HS-5 (cell line): ENCODE measurements at places on chromosomes 6 and 20.

DNA sequence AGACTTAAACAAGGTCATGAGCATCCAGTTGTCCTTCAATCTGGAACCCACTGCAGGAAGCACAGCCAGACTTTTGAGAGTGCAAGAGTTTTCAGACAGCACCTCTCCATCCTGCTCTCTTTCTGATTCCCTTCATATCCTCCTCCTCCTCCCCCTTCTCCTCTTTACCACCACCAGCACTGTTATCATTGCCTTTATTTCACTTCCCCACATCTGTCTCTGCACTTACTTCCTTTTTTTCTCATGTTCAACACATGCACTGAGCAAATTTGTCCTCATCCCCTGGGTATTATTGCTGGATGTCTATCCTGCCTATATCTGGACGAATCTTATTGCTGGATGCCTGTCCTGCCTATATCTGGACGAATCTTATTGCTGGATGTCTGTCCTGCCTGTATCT lies 554.8 kb downstream of the DHX35 start:
- DNase-seq, result no peak

DNA sequence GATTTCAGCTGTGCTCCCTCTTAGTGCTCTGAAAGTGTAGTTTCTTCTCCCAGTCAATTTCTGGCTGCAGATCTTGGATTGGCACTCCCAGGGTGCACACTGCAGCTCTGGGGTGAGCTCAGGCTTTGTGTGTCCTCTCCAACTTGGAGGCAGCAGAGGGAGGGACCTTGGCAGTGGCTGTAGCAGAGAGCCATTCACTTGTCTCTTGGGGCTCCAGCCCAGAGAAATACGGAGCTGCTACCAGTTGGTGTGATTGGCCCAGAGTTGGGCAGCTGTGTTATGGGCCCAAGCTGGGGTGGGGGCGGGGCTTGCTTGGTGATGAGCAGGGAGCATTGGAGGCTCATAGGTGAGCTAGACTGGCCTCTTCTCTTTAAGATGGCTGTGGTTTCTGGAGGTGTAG lies 65.9 kb downstream of the KLHL32 start:
- no peak for DNase-seq

DNA sequence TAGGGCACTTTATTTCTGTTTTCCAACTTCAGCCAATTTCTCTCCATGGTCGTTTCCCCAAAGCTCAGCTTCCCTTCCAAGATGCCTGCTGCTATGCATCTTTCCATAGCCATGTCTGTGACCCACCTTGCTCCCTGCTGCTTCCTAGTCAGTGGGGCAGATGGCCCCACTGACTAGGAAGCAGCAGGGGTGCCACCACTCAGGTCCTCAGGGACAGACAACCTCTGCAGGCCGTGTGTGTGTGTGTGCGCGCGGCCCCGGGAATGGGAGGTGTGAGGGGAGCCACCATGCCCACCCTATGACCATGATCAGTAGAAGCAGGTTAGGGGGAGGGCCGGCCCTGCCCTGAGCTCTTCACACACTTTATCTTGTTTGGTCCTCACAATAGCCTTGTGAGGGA lies 2.7 kb upstream of the IP6K3 start:
- DNase-seq, result no peak

GRCh38 chr20:60238992-60239660 lies 280.9 kb downstream of the CDH26 start:
- DNase-seq, result no peak

DNA sequence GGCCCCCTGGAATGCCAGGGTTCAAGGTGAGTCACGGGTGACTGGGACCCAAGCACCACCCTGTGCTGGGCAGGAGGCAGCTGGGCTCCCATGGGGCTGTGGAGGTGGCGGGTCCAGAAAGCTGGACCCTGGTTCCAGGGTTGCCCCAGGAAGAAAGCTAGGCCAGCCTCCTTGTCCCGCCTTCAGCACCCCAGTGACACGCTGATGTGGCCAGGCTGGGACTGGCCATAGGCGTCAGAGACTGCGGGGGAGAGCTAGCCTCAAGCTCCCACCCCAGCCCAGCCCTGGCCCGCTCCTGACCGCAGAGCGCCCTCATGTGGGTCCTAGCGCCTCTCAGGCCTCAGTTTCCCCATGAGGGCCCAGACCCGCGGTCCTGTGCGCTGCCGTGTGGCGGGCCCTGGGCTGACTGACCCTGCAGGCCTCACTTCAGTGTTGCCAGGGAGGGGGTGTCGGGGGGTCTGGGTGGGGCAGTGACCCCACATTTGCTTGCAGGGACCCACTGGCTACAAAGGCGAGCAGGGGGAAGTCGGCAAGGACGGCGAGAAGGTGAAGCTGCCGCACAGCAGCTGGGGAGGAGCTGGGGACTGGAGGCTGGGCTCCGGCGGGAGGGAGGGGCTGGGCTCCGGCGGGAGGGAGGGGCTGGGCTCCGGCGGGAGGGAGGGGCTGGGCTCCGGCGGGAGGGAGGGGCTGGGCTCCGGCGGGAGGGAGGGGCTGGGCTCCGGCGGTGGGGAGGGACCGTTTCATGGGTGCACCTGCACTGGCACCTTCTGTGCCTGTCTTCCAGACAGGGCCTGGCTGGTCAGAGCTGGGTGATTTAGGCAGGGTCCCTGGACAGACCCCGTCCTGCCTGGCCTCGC lies 7.9 kb downstream of the COL9A3 start:
- DNase-seq, result no peak

DNA sequence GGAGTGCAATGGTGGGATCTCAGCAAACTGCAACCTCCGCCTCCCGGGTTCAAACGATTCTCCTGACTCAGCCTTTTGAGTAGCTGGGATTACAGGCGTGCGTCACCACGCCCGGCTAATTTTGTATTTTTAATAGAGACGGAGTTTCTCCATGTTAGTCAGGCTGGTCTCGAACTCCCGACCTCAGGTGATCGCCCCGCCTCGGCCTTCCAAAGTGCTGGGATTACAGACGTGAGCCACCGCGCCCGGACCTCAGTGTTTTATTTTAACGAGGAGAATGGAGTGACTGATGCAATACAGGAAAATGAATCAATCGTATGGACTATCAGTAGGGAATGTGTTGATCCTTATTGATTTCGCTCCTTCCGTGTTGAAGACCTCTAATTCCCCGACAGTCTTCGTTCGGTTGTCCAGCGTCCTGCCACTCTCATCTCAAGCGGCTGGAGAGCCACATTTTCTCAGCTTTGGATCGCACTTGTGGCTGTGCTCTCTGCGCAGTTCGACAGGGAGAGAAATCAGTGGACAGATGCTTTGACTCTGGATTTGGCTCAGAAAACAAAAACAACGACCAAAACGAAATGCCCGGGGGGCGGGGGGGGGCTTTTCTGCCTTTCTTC lies 166.2 kb downstream of the TRIM27 start:
- DNase-seq, result no peak

DNA sequence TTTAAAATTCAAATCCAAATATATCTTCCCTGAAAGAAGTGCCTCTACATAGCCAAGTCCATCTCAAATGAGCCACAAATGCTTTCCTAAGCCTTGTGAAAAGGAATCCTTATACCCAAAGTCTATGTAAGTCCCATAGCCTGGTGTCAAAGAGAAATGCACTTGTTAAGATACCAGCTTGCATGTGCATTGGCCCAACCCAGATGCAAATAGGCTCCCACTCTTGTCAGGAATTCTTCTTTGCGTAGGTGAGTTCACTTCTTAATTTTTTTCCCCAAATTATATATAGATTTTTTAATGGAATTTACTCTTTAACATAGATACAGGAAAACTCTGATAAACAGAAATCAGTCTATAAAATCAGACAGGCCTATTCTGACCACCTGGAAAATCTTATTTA lies 105.6 kb downstream of the RALGAPA2 start:
- DNase-seq, result no peak

DNA sequence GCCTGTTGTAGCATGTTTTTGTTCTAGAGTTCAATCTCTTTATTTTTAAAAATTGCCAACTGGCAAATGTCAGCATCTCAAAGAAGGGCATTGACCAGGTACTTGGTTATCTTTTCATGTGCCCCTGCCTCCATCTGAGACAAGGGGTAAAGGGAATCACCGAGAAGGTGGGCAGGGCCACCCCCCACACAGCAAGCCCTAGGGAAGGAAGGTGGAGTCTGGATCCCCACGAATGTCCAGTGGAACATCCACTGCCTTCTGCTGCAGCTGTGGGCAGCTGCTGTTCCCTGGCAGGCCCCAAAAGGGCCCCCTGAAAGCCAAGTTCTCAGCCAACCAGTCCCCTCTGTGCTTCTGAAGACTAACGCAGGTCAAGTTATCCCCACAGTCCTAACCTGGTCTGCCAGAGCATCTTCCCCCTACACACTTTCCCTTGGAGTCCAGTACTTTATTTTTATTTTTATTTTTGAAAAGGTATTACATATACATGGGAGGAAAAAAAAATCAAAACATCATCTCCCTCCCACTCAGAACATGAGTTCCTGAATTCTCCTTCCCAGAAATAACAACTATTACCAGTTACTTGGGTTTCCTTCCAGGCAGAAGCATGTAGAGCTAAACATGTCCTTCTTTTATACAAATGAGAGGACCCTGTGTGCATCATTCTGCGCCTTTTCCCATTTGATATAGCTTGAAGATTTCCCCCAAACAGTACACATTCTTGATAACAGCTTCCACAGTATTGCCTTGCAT lies 253.7 kb downstream of the MAFB start:
- DNase-seq, result no peak

DNA sequence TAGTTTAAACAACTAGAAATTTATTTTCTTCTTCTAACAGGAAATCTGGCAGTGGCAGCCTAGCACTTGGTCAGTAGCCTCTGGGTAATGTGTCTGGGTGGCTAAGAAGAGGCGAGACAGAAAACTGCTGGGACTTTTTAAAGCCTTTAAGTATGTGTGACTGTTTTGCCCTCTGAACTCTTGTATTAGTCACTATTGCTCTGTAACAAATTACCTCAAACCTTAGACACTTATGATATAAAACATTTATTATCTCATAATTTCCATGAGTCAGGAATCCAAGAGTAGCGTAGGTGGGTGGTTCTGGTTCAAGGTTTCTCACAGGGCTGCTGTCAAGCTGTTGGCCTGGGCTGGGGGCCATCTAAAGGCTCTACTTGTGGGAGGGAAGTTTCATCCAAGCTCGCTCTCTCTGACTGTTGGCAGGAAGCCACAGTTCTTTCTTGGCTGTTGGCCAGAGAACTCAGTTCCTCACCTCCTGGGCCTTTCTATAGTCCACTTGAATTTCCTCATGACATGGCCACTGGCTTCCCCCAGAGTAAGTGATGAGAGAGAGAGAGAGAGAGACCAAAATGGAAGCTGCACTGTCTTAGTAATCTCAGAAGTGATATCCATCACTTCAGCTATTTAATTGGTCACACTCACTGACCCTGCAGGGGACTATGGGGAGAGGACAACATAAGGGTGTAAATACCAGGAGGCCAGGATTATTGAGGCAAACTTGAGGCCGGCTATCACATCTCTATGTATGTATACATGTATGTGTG lies 17.4 kb upstream of the TBC1D22B start:
- DNase-seq, result peak; percentile 86

DNA sequence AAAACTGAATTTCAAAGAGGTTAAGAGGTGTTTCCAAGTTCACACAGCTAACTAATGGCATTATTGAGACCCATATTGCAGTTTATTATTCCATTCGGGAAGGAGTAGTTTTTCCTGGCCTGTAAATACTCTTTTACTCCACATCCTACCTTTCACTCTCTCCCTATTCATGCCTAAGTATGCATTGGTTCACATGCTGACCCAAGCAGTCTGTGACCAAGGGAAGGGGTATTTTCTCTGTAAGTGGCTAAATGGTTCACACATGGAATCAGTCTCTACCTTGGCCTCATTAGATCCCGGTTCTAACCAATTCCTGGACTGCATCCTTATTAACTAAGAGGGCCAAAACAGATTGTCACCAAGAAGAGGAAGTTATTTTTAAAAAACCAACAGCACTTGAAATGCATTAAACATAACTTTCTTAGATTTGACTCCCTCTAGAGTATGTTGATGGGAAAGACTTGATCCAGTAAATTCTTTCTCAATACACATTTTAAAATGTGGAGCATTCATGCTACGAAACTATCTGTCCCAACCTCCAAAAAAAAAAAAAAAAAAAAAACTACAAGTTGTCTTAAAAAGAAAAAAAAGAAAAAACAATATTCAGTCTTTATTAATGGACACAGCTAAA lies 17.8 kb upstream of the RSPO3 start:
- DNase-seq, result no peak

DNA sequence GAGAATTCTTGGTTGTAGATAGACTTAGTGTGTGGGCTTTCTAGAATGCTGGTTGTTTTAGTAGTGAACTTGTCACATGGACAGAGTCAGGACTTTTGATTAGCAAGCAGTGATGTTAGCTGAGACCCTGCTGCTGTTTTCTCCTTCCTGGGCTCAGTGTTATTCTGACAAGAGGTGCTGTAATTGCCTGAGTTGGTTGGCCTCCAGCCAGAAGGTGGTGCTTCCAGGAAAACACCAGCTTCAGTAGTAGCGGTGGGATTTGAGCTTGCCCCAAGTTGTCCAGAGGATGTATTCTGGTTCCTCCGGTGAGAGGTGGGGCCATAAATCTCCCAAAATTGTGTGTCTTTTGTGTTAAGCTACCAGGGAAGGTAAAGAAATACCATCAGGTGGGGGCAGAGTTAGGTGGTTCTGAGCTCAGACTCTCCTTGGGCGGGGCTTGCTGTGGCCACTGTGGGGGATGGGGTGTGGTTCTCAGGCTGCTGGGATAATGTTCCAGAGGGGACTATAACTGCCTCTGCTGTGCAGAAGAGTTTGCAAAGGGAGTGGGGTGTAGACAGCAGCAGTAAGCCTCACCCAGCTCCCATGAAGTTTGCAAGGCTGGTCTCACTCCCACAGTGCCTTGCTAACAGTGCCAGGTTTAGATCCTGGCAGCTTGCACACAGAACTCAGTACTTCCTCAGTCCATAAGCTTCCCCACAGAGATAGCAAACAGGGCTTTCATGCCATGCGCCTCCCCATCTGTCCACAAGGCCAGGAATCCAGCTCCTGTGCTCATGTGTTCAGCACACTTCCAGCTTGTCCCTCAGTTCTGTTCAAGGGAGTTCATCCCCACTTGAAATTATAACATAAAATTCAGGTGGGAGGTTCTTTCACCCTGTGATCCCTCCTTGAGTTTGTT lies 278.4 kb upstream of the PTCHD4 start:
- DNase-seq, result no peak

DNA sequence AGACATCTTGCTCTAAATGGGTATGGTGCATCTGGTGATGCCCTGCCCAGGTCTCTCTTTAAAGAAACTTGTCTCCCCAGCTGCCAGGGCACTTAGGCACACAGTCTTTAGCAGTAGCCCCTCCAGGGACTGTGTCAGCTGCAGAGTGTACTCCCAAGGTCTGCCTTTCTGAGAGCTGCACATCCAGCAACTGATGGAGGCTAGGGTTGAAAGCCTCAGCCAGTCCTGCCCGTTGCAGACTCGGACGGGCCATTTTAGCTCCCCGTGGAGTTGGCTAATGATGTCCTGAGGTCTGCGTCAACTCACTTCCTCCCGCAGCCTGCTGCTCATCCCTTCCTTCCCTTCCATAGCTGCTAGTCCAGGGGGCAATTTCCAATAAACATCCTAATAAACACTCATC lies 381.8 kb downstream of the PTPRT start:
- DNase-seq, result no peak
